Ascending aorta (tissue), 2 donors: ENCODE measurements at places on chromosomes 11 and 22.

DNA sequence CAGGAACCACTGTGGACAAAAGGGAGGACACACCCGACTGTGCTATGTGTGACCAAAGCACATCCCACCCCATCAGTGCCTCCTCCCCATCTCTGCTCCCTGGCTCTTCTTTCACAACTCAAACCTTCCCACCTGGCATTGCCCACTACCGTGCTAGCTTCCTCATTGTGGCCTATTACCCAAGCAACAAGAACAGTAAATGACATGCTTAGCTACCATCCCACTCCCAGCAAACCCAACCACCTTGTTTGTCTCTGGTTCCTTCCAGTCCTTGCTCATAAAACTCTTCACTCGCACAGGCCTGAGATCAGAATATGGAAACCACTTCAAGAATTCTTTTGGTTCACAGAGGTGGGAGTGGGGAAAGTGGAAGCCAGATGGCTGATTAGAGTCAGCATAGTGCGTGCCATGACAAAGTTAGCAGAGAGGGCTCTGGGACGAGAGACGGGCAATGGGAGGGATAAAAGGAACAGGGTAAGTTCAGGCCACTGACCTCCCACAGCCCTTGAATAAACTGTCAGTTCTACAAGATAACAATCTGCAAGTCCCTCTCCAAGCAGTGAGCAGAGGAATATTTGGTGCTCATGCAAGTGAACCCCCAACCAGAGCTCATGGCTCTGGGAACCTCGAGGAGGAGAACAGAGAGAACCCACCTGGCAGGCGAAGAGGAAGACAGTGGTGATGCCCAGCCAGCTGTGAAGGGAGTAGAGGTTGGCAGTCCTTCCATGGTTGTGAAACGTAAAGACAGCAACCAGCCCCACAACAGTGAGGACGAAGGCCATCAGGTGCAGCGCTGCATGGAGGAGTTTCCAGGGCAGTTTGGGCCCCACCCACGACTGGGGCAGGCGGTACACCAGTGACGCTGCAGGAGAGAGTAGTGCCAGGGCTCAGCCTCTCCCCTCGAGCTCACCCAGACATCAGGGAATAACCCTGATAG lies 8.3 kb downstream of the CYB561A3 start:
- no peak for DNase-seq

- no peak for DNase-seq
These were observed 91.5 kb downstream of the CACNA1I start for GRCh38 chr22:39661842-39662685.

GRCh38 chr11:94739331-94739730 lies 28.8 kb upstream of the AMOTL1 start:
- DNase-seq = no peak

GRCh38 chr11:44927174-44927661 lies 23.5 kb downstream of the TP53I11 start:
- peak; percentile 73 for DNase-seq
